ENCODE measurements at places on chromosomes 12 and 14. TPM values are rescaled to one million over a fixed set of nuclear protein-coding genes. Genes with fewer than 3 reads are reported as not detected.

Gene PRB2
- polyA plus RNA-seq: 0.04 TPM

Gene LMNTD1
- polyA plus RNA-seq: not detected

Gene WDHD1
- 1.4 TPM for polyA plus RNA-seq

Gene TAS2R20
- not detected for polyA plus RNA-seq

Gene TSPAN8
- 1,609 TPM for polyA plus RNA-seq

Gene NUP107
- polyA plus RNA-seq: 6.2 TPM

Gene FOXG1
- polyA plus RNA-seq: 0.03 TPM

Gene RTL1
- not detected for polyA plus RNA-seq

Gene VRTN
- polyA plus RNA-seq: 0.25 TPM

Gene SLC2A3
- polyA plus RNA-seq: 6.0 TPM

Gene BCL2L14
- polyA plus RNA-seq: 41.8 TPM

Gene VPS37B
- polyA plus RNA-seq: 54.1 TPM

Gene KCNA1
- not detected for polyA plus RNA-seq

Gene OTOGL
- polyA plus RNA-seq: not detected

Gene KRT6A
- 6.0 TPM for polyA plus RNA-seq

Gene CMA1
- polyA plus RNA-seq: 0.52 TPM

Gene ACTN1
- 20.1 TPM for polyA plus RNA-seq

Gene PDE3A
- polyA plus RNA-seq: 9.2 TPM

Gene CCDC60
- 10.4 TPM for polyA plus RNA-seq

Gene BBS10
- polyA plus RNA-seq: 3.5 TPM

Gene AJUBA
- 7.8 TPM for polyA plus RNA-seq

Gene ARF6
- 90.7 TPM for polyA plus RNA-seq

Gene MIP
- polyA plus RNA-seq: 0.09 TPM

Gene C12orf76
- polyA plus RNA-seq: 8.4 TPM

Gene TAS2R10
- not detected for polyA plus RNA-seq

Gene CDCA3
- polyA plus RNA-seq: 8.6 TPM

Gene AKAP6
- polyA plus RNA-seq: 0.60 TPM

Gene MYO1A
- polyA plus RNA-seq: 103 TPM

Gene TMEM63C
- polyA plus RNA-seq: 6.5 TPM

Gene TAS2R14
- polyA plus RNA-seq: not detected
